CD8-positive, alpha-beta T cell (primary cell): ENCODE measurements at places on chromosomes 11 and 22. TPM values are rescaled to one million over a fixed set of nuclear protein-coding genes. Genes with fewer than 3 reads are reported as not detected.

Gene TP53AIP1
- 0.24 TPM for total RNA-seq

Gene TRIM48
- not detected for total RNA-seq

Gene VSIG10L2
- total RNA-seq = not detected

Gene GLYAT
- not detected for total RNA-seq

Gene SLC25A45
- total RNA-seq = 29.6 TPM

Gene OR4S1
- total RNA-seq = not detected

Gene FXYD2
- total RNA-seq = 9.1 TPM

Gene BAIAP2L2
- total RNA-seq = 0.61 TPM

Gene ALKBH3
- total RNA-seq = 14.5 TPM

Gene TECTA
- total RNA-seq = 0.25 TPM

Gene HBB
- 1.1 TPM for total RNA-seq

Gene NUP160
- 38.6 TPM for total RNA-seq

Gene LRRC32
- total RNA-seq = 0.68 TPM

Gene CNTN5
- not detected for total RNA-seq

Gene TMEM80
- total RNA-seq = 25.2 TPM

Gene PMM1
- total RNA-seq = 22.4 TPM

Gene OTUB1
- 68.7 TPM for total RNA-seq

Gene ALDH3B1
- total RNA-seq = not detected

Gene RIMBP3B
- total RNA-seq = 0.17 TPM

Gene CEP126
- total RNA-seq = 0.81 TPM
